Stimulated activated CD8-positive, alpha-beta memory T cell treated with anti-CD3 and anti-CD28 coated beads, Interleukin-4, amount 100 ng/mL, for 4 hours (primary cell): ENCODE measurements at places on chromosomes 4 and X.

GRCh38 chr4:119087121-119087520, 48.5 kb upstream of the MYOZ2 start:
- DNase-seq: no peak

GRCh38 chr4:121842862-121843261, 19.2 kb upstream of the CCNA2 start:
- DNase-seq: no peak

GRCh38 chr4:185879666-185880312, 67.8 kb upstream of the SORBS2 start:
- no peak for DNase-seq

DNA sequence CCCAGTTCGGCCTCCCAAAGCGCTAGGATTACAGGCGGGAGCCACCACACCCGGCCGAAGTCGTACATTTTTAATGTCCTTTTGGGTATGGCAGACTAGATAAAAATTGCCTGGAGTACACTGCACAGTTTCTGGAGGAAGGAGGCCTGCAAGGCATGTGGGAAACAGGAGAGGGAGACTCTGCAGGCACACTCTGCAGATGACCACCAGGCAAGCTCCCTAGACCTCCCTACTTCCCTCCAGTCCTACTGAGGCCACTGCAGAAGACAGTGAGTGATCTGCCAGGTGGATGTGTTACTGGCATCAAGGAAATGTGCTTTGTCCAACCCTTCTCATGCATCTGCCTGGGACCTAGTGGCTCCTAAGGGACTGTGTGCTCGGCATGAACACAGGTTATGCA, 11.4 kb downstream of the PDLIM3 start:
- no peak for DNase-seq

GRCh38 chrX:50111742-50112141, 89.1 kb downstream of the AKAP4 start:
- DNase-seq: no peak

DNA sequence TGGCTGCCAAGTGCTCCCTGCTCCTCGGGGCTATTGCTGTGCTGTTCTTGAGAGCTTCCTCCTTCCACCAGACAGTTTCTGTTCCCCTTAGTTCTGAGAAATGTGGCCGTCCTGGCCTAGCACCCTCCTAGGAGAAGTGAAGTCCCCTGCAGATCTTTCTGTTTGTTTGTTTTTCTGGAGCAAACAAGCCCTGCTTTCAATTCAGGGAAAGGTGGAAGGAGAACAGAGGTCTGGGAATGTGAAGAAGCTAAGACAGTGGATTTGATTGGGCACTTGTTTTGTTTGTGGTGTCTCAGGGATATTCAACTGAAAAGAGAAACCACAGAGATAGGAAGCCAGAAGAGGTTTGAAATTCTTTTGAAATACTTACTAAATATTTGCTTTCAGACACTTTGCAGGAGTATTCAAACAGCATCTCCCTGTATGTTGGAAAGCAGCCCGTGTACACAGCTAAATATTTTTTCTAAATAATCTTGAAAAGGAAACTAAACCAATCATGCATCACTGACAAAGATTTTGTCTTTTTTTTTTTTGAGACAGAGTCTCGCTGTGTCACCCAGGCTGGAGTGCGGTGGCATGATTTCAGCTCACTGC, 36.5 kb upstream of the PPM1K start:
- no peak for DNase-seq

- DNase-seq: no peak
Observed at GRCh38 chr4:138217567-138217966, 24.6 kb downstream of the SLC7A11 start.

DNA sequence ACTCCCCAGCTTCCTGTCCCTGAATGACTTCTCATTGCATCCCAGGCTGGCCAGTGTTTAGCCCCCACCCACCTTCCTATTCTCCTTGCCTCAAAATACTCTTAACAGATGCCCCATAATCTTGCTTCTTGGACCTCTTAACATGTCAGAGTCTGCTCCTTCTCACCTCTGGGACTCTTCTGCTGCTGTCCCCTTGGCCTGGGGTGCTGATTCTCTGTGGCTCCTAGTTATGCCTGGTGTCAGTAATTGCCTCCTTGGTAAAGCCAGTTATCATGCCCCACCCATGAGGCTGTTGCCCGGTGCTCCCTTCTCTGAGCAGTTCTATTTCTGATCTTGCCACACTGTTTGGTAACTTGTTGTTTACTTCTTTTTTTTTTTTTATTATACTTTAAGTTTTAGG, 256.8 kb downstream of the STIM2 start:
- no peak for DNase-seq

DNA sequence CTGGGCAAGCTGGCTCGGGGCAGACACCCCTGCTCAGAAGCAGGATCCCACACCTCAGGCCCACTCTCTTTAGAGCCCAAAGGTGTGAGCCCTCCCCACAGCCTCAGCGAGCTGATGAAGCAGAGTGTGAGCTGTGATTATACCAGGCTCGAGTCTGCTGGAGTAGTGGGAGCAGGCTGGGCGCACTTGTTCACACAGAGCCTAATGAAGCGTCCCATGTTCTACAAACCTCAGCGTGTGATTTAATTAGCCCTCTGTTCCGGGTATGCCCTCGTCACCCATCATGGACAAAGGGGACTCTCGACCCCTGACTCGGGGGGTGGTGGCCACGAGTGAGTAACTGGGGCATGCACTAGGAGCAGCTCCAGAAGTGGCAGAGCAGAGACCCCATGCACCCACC, 62.3 kb downstream of the PPP2R2C start:
- no peak for DNase-seq

DNA sequence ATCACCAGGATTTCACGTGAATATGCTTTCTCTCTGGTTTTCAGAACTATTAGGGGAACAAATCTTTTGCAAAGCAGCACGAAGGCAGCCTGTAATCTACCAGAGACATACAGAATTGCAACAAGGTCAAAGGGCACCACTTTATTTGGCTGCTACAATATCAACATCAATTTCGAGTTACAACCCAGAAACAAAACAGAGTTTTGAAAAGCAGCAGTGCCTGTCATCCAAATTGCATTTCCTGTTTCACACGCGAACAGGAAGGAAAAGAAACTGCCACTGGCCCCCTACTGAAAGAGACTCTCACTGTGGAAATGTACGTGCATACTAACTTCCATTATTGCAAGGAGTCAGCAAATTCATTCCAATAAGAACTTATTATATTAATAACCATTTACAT, 17.1 kb upstream of the C1QTNF7 start:
- DNase-seq: no peak

DNA sequence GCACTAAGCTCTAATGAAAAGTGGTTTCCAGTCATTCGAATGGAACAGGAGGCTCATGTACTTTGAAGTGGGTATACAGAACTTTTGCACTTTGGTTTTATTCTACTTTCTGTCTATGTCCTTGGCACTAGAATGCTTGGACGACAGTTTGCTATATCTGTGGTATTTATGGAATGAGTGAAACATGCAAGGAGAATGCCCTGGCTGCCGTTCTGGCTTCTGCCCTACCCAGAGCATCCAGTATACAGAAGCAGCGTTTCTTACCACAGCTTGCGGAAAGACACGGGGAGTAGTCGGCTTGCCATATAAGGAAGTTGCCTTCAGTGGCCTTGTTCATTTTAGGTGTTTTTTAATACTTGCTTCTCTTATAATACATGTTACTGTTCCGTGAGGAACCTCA, 98.0 kb downstream of the TBL1X start:
- no peak for DNase-seq

DNA sequence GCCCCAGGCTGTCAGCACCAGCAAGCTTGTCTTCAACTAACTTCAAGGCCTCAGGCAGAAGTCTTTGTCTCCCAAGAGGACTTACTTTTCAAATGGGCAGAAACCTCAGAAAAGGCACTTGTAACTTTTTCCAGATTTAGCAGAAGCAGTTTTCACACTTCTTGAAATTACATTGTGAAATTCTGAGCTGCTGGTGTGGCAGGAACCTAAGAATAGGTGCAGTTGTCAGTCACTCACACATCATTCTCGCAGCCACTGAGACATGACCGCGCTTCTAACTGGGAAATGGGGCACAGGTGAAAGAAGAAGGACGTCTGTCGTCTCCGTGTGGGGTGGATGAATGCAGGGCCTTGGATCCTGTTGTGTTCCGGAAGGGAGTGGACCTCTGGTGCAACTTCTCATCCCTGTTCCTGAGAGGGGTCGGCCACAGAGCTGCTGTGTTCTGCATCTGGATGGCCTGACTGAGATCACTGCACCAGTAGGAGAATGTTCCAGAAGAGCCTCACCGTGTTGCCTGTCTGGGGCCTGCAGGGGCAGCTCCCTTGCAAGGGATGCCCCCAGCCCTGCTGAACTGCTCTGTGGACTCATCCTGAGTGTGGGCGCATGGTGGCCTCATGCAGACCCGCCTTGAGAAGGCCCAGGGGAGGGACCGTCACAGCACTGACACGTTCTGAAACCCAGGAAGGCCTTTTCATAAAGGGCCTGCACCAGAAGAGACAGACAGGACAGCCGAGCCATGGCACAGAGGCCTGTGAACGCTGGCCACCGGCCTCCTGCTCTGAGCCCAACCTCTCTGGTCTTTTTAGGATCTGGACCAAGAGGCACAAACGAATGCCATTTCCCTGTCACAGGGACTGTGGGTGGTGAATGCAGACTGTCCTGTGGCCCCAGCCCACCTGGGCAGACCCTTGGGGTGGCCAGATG, 18.7 kb downstream of the NAT8L start:
- no peak for DNase-seq

GRCh38 chr4:10809905-10810304, 125.3 kb upstream of the CLNK start:
- DNase-seq: no peak

DNA sequence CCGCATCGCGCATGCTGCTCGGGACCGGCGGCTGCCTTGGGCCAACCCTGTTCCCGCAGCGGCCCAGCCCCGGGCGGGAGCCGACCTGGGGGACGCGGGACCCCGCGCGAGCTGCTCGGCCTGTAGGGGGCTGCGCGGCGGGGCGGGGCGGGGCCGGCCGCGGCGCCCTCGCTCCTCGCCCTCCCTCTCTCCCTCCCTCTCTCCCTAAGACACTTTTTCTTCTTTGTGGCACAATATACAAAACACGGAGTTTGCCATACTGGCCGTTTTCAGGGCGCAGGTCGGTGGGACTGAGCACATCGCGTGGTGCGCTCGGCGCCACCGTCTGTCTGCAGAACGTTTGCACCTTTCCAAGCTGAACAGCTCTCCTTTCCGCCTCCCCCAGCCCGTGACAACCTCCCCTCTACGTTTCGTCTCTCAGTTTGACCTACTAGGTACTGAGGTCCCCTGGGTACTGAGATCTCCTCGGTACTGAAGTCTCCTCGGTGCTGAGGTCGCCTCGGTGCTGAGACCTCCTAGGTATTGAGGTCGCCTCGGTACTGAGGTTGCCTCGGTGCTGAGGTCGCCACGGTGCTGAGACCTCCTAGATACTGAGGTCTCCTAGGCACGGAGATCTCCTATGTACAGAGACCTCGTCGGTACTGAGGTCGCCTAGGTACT, 261.1 kb upstream of the PLCXD1 start:
- no peak for DNase-seq

GRCh38 chrX:39398963-39399261, 597.7 kb downstream of the MID1IP1 start:
- DNase-seq: no peak

DNA sequence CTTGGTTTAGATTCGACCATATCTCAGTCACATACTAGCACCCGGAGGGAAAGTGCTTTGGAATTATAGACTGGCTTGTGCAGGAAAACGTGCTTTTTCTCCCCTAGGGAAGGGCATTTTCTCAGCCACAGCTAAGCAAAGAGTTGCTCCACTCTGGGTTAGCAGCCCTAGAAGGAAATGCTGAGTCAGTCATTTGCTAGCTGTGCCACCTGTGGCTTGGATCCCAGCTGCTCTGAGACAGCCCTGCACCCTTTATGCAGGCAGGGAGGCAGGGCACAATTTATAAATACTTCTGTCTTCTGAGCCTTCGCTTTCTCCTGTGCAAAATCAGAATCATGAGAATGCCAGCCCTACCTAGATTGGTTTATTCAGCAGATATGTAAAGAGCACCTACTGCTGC, 1.3 kb upstream of the USP51 start:
- DNase-seq: no peak

GRCh38 chr4:169249214-169249973, 21.4 kb downstream of the SH3RF1 start:
- no peak for DNase-seq

DNA sequence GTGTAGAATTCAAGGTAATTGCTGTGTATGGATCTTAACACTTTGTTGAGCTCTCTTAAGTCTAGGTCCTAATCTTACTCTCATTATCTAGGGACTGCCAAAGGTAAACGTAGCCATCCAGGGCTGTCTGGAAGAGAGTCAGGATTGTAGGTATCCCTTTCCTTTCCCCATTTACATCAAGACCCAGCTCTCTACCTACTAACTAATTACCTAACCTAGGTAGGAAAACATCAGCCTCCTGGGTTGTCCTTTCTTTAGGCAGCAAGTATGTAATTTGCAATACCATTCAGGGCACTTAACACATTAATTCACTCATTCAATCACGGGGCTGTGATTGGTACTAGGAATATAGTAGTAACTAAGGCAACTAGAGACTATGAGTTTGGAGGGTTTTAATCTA, 15.2 kb upstream of the CPEB2 start:
- DNase-seq: no peak
